ENCODE measurements at places on chromosomes 11 and 22.

DNA sequence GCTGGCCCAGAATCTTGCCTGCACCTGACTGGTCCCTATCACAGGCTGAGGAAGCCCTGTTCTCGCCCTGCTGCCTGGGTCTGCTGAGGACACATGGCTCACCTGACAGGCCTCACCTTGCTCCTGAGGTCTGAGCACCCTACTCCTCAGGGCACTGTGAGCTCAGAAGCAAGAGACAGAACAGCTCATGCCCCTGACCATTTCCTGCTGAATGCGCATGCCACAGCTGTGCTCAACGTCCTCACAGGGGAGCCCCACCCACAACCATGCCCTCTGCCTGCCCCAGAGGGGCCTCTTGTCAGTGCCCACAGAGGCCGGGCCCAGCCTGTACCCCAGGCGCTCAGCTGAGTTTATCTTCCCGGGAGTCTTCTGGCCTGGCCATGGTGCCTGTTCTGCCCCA is 2.8 kb upstream of the TSPO start:
- DNase-seq: no peak

GRCh38 chr11:2092956-2093412 is 46.2 kb downstream of the IGF2 start:
- peak; percentile 15 for DNase-seq

- no peak for DNase-seq
These were observed 29.4 kb upstream of the SMIM38 start for GRCh38 chr11:69126286-69126685.

DNA sequence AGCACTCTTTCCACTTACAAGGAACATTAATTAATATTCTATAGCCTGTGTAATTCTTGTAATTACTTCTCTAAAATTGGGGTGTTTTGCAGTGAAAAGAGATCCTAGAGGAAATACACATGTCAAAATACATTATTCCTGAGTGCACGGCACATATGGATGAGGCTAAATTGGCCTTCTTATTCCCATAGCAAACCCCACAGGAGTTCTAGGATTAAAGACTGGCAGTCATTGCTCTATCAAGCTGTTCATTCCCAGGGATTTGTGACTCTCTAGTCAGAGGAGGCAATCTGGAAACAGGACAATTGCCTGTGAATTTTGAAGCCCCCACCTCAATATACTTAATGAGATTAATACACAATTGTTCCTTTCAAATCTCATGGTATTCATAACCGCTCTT is 145.9 kb upstream of the OPCML start:
- no peak for DNase-seq

DNA sequence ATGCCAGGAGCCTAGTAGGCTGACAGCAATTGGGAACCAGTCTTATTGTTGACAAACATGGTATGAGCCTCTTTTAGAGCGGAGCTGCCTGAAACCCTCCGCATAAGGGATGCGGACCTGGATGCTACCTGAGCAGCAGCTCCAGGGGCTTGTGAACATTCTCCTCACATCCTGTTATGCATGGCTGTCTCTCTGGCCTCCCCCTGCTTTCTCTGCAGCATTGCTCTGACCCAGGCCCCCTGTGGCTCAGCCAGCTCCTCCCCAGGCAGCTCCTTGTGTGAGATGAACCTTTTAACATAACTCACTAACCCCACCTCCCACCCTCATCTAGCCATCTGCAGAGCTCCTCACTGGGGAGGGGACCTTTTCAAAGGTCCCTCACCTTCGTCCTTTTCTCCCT is 6.0 kb downstream of the BMAL1 start:
- DNase-seq: no peak

All from activated T-helper 1 cell treated with anti-CD3 and anti-CD28 coated beads, Interleukin-2, amount 50 U/mL, for 16 hours (primary cell).